Adrenal gland (tissue), 19 donors: ENCODE measurements at places on chromosomes 2 and 18. TPM values are rescaled to one million over a fixed set of nuclear protein-coding genes. Genes with fewer than 3 reads are reported as not detected.

The MAP2 gene
- total RNA-seq = 16.2 TPM

The CNTNAP5 gene
- 0.11 TPM for total RNA-seq

The ANTXR1 gene
- total RNA-seq = 159 TPM

The TGFA gene
- total RNA-seq = 1.6 TPM

The GRHL1 gene
- total RNA-seq = 0.89 TPM

The TUBA3D gene
- not detected for total RNA-seq

The ACVR1C gene
- 3.7 TPM for total RNA-seq

The SLC9A4 gene
- total RNA-seq = not detected

The CFC1 gene
- not detected for total RNA-seq

The PMAIP1 gene
- total RNA-seq = 0.58 TPM

The RGPD5 gene
- 34.7 TPM for total RNA-seq

The IL1B gene
- 2.1 TPM for total RNA-seq

The PLB1 gene
- 8.8 TPM for total RNA-seq

The GKN1 gene
- total RNA-seq = 1.6 TPM

The TMEM17 gene
- total RNA-seq = 5.2 TPM
